ENCODE measurements at places on chromosomes 5 and 9.

- DNase-seq, result no peak
- H3K27ac ChIP-seq, result no peak overlapping the region
- no peaks in the 10 kb centered on the region for H3K36me3 ChIP-seq
These were observed 369.4 kb upstream of the DMAC1 start for GRCh38 chr9:8168916-8169438.

- peak; percentile 62 for DNase-seq
- H3K27ac ChIP-seq, result no peak overlapping the region
- no peaks in the 10 kb centered on the region for H3K36me3 ChIP-seq
- H3K4me3 ChIP-seq, result peak overlapping the region; percentile 19
- no peaks in the 10 kb centered on the region for H3K27me3 ChIP-seq
These were observed 29.9 kb upstream of the OBP2B start for GRCh38 chr9:133238851-133239532.

- no peak overlapping the region for H3K4me3 ChIP-seq
- no peak overlapping the region for H3K27ac ChIP-seq
- DNase-seq, result peak; percentile 47
- no peaks in the 10 kb centered on the region for H3K36me3 ChIP-seq
- no peaks in the 10 kb centered on the region for H3K27me3 ChIP-seq
- H3K4me1 ChIP-seq, result no peaks in the 10 kb centered on the region
These were observed 107.4 kb downstream of the SCAMP1 start for GRCh38 chr5:78467752-78468357.

- H3K36me3 ChIP-seq, result peaks cover 20% of the 10 kb centered on the region
- peaks cover 69% of the 10 kb centered on the region for H3K4me1 ChIP-seq
- peak; percentile 82 for DNase-seq
- H3K27me3 ChIP-seq, result no peaks in the 10 kb centered on the region
- peak within 1 kb of the TSS; percentile 56 for H3K27ac ChIP-seq
- peak within 1 kb of the TSS; percentile 82 for H3K4me3 ChIP-seq
These were observed at the start of gene ST6GALNAC6 for GRCh38 chr9:127899128-127899943. Gene ST6GALNAC6 (minus strand): TSS chr9:127899603. CDS start chr9:127897981, 1,622 bp downstream.

- H3K27ac ChIP-seq, result peak overlapping the region; percentile 38
- H3K4me3 ChIP-seq, result no peak overlapping the region
- H3K27me3 ChIP-seq, result no peaks in the 10 kb centered on the region
- no peaks in the 10 kb centered on the region for H3K4me1 ChIP-seq
- peaks cover 68% of the 10 kb centered on the region for H3K36me3 ChIP-seq
- DNase-seq, result no peak
These were observed 15.3 kb downstream of the HNRNPH1 start for GRCh38 chr5:179608131-179608581.

DNA sequence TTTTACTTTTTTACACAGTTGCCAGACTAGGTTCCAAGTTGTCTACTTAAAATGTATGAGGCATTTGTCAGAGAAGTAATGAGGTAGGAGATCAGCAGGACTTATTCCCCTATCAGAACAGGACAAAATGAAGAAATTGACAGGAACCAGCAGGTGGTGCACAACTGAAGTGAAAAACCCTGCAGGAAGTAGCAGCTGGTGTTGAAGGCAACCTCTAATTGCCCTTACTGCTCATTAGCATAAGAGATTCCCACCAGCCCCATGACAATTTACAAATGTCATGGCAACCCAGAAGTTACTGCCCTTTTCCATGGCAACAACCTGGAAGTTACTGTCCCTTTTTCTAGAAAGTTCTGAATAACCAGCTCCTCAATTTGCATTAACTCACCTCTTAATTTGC is 5.4 kb downstream of the PCDHB15 start:
- H3K27me3 ChIP-seq, result no peaks in the 10 kb centered on the region
- no peaks in the 10 kb centered on the region for H3K36me3 ChIP-seq
- no peak overlapping the region for H3K27ac ChIP-seq
- H3K4me1 ChIP-seq, result no peaks in the 10 kb centered on the region

DNA sequence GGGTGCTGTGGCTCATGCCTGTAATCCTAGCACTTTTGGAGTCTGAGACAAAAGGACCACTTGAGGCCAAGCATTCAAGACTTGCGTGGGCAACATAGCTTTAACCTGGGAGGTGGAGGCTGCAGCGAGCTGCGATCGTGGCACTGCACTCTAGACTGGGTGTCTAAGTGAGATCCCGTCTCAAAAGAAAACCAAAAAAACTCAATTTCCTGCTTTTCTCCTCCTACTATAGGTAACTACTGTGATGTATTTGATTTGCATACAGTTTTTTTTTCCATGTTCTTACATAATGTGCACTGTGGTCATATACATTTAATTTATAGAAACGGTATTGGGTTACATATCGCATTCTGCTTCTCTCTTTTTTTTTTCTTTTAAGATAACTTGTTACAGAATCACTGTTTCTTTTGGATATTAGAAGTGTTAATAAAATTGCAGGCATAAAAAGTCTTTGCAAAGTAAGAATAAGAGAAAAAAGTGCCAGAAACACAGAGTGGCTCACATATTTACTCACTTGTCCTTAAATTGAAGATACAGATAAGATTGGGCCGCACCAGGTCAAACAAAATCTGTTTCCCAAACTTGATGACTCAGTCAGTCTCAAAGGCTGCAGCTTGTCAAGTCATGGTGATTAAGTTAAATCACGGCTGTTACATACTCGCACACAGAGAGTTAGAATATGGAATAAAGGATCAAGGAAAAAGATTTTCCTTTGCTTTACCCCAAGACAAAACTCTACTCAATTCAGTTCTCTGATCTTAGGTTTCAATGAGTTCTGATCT is 2.0 kb upstream of the PTGR1 start:
- no peaks in the 10 kb centered on the region for H3K36me3 ChIP-seq
- H3K4me1 ChIP-seq, result peaks cover 23% of the 10 kb centered on the region
- H3K4me3 ChIP-seq, result no peak overlapping the region
- no peak overlapping the region for H3K27ac ChIP-seq
- no peak for DNase-seq

- H3K27ac ChIP-seq, result no peak overlapping the region
- H3K36me3 ChIP-seq, result no peaks in the 10 kb centered on the region
- no peaks in the 10 kb centered on the region for H3K27me3 ChIP-seq
- no peak for DNase-seq
These were observed 995.7 kb downstream of the CDH18 start for GRCh38 chr5:18992264-18992663.

DNA sequence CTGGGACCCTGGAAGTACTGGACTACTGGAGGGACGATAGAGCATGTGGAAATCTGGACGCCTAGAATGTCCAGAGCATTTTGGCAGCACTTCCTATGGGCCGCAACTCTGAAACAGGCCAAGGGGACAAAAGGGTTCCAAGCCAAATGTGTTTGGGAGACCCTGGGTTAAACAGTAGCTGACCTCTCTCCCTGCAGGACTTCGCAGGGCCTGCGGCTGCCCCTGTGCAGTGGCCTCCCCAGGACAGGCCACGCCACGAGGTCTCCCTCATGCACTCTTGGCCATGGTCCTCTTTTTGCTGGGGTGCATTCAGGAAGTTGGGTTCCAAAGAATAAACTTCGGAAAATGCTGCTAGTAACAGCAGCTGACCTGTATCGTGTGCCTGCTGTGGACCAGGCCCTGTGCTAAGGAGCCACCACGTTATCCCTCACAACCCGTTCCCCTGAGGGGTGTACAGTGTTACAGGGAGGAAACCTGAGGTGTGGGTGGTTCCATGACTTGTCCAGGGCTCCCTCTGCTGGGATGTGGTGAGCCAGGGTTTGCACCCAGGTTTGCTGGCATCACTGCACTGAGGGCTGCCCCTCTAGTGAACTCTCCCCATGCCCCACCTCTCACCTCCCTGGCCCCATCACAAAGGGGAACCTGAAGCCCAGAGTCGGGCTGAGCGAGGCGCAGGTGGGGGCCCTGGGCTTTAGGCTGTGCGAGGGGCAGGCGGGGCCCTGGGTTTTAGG is 79.4 kb downstream of the AMBP start:
- H3K27ac ChIP-seq, result no peak overlapping the region
- no peak overlapping the region for H3K4me3 ChIP-seq
- H3K27me3 ChIP-seq, result no peaks in the 10 kb centered on the region

- no peaks in the 10 kb centered on the region for H3K27me3 ChIP-seq
- H3K27ac ChIP-seq, result no peak overlapping the region
- H3K36me3 ChIP-seq, result no peaks in the 10 kb centered on the region
- H3K4me3 ChIP-seq, result no peak overlapping the region
- H3K4me1 ChIP-seq, result no peaks in the 10 kb centered on the region
These were observed 24.0 kb upstream of the TNFSF15 start for GRCh38 chr9:114829574-114830440.

DNA sequence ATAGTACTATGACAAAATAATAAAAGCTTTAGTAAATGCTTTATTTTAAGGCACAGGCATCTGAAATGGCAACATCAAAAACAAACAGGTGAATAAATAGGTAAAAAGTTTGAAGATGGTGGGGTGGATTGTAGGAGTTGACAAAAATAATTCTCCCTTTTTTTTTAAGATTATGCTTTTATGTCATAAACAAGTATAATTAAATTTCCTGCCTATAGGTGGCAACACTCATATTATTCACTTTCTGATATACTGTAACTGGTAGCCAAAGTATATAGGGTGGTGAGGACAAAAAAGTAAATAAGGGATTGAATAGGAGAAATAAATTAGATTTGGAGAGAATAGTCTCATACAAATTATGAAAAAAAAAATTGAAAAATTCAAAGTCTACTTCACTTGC is 120.0 kb upstream of the ACOT12 start:
- H3K36me3 ChIP-seq, result peaks cover 2% of the 10 kb centered on the region
- H3K4me3 ChIP-seq, result no peak overlapping the region
- no peak overlapping the region for H3K27ac ChIP-seq
- no peaks in the 10 kb centered on the region for H3K27me3 ChIP-seq

DNA sequence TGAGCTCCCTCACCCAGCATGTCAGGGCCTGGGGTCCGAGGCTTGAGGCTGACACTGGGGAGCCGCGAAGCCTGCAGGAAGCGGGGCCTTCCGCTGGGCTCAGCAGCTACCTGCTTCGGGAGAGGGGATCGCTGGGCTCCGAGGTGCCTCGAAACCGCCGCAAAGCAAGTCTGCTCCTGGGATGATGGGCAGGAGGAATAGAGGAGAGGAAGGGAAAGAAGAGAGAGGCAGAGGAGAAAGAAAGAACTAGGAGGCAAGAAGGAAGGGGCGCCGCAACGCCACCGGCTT is 1.5 kb upstream of the PRDM12 start:
- peaks cover 94% of the 10 kb centered on the region for H3K27me3 ChIP-seq
- peaks cover 62% of the 10 kb centered on the region for H3K4me1 ChIP-seq
- H3K4me3 ChIP-seq, result peak overlapping the region; percentile 8
- peak; percentile 55 for DNase-seq
- H3K36me3 ChIP-seq, result no peaks in the 10 kb centered on the region

GRCh38 chr5:7425830-7426229 is 29.9 kb downstream of the ADCY2 start:
- no peak overlapping the region for H3K4me3 ChIP-seq
- no peak for DNase-seq
- no peaks in the 10 kb centered on the region for H3K36me3 ChIP-seq

GRCh38 chr9:105651806-105652205 is 10.5 kb upstream of the TAL2 start:
- H3K27ac ChIP-seq, result no peak overlapping the region
- peaks cover 7% of the 10 kb centered on the region for H3K4me1 ChIP-seq
- H3K4me3 ChIP-seq, result no peak overlapping the region
- no peaks in the 10 kb centered on the region for H3K36me3 ChIP-seq
- no peak for DNase-seq

DNA sequence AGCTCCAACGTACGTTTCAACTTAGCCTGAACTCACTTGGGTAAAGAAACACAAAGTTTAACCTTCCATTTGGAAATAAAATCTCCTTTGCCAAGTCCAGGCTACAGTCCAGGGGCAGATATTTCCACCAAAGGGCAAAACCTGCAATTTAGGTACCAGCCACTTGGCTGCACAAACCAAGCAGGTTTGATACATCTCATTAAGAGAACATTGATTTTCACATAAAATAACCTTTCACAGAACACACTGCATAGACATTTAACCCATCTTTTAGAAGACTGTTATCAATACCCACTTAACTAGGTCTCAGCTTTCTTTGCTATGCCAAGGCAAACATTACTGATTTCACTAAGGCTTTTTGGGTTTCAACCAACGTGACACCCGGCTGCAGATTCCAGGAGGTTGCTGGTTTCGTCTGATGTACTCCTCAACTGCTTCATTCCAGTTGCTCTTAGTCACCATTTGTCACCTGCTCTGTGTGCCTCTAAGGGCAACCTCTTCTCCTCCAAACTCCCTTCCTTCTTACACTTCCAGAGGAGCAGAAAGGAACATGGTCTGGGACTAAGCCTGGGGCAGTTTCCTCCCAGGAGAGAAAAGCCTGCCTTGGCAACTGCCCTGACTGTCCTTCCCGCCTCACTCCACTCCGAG is 67.1 kb downstream of the EPB41L4B start:
- no peaks in the 10 kb centered on the region for H3K36me3 ChIP-seq
- no peak overlapping the region for H3K4me3 ChIP-seq
- H3K4me1 ChIP-seq, result no peaks in the 10 kb centered on the region

DNA sequence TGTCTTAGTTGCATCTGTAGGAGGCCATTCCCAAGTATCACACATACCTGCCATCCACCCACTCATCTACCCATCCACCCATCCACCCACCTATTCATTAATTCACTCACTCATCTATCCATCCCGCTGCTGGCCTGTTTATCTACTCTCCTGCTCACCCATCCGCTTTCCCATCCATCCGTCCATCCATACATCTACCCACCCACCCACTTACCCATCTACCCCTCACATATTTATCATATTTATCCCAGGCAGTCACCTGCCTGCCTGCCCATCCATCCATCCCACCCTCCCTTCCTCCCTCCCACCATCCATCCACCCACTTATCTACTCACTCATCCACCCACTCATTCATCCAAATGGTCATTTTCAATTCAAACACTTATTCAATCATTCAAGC is 143.9 kb upstream of the PANK3 start:
- no peak overlapping the region for H3K27ac ChIP-seq
- DNase-seq, result no peak
- no peak overlapping the region for H3K4me3 ChIP-seq

DNA sequence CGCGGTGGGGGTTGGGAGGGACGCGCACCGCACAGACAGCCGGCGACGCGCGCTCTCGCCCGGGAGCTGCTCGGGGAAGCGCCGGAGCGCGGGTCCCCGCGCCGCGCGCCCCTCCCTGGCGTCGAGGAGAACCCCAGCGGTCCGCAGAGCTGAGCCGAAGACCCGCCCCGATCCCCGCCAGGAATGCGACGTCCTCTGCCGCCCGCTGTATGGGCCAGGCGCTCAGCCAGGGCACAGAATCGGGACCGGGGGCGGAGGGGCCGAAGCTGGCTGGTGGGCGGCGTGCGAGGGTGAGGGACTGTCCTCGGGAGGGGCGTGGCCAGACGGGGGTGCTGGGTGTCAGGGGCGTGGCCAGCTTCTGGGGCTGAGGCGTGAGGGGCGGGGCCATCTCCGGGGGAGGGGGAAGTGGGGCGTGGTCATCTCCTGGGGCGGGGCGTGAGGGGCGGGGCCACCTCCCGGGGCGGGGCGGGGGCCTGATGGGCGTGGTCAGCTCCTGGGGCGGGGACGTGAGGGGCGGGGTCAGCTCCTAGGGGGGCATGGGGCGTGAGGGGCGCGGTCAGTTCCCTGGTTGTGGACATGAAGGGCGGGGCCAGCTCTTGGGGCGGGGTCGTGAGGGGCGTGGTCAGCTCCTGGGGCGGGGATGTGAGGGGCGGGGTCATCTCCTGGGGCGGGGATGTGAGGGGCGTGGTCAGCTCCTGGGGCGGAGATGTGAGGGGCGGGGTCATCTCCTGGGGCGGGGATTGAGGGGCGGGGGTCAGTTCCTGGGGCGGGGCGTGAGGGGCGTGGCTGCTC is 965 bp downstream of the PTGDS start:
- no peaks in the 10 kb centered on the region for H3K36me3 ChIP-seq
- peaks cover 3% of the 10 kb centered on the region for H3K4me1 ChIP-seq
- H3K27ac ChIP-seq, result no peak overlapping the region
- DNase-seq, result peak; percentile 68
- H3K4me3 ChIP-seq, result peak overlapping the region; percentile 2
- H3K27me3 ChIP-seq, result no peaks in the 10 kb centered on the region
